PC-3 (cell line): ENCODE measurements at places on chromosomes 4 and X. TPM values are rescaled to one million over a fixed set of nuclear protein-coding genes. Genes with fewer than 3 reads are reported as not detected.
A peak's percentile ranks its signal among the peaks of the same experiment; 100 is the strongest.

DNA sequence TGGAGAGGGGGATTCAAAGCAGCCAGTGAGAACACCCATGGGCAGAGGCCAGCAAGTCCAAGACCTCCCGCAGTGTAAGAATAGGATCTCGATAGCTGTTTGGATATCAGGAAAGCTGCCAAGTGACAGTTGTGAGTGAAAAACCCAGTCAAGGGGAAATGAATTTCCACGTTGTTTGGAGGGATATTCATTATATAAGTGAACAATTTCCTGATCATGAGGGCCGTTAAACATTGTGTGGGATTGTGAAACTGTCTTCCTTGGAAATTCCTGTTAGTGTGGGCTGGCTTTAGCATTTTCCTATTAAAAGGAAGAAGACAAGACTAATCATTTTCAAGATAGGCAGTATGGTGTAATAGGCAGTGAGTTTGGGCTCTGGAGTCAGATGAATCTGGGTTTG is 15.0 kb downstream of the CLDN2 start:
- H3K36me3 ChIP-seq: no peaks in the 10 kb centered on the region; the same call in 1 of the 2 replicates
- no peaks in the 10 kb centered on the region for H3K27me3 ChIP-seq
- H3K27ac ChIP-seq: no peak overlapping the region
- DNase-seq: no peak
- no peak overlapping the region for H3K4me3 ChIP-seq

DNA sequence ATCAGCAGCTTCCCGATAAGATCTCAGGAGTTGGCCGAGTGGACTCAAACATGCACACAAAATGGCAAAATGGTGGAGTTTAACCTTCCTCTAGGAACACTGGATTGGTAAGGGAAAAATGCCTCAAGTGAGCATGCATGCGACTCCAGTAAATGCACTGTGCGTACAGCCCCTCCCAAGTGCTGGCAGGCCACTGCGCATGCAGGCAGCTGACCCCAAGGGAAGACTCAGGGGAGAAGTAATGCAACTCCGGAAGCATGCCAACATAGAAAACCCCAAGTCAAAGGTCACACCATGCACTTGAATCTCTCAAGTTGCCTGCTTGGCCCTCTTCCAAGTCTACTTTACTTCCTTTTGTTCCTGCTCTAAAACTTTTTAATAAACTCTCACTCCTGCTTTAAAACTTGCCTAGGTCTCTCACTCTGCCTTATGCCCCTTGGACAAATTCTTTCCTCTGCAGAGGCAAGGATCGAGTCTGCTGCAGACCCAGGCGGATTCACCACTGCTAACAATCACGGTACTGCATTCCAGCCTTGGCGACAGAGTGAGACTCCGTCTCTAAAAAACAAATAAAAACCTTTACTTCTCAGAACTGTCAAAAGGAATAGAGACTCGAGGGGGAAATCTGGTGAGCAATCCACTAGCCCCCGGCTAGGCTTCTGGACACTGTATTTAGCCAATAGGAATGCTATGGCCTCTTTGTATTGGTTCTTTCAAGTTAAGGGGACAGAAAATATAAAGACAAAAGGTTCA is 33.5 kb downstream of the NYX start:
- H3K36me3 ChIP-seq: no peaks in the 10 kb centered on the region
- no peak overlapping the region for H3K27ac ChIP-seq
- H3K4me1 ChIP-seq: no peaks in the 10 kb centered on the region
- DNase-seq: no peak
- no peaks in the 10 kb centered on the region for H3K27me3 ChIP-seq

The CYP4V2 gene
- 0.17 and 0.69 TPM in 2 replicates for total RNA-seq

GRCh38 chr4:105327222-105327621 is 146.6 kb downstream of the PPA2 start:
- H3K27me3 ChIP-seq: no peaks in the 10 kb centered on the region
- no peak overlapping the region for H3K4me3 ChIP-seq
- no peak overlapping the region for H3K27ac ChIP-seq
- H3K4me1 ChIP-seq: no peaks in the 10 kb centered on the region

GRCh38 chrX:9312922-9313867 is 151.7 kb upstream of the TBL1X start:
- DNase-seq: peak; percentile 43
- no peaks in the 10 kb centered on the region for H3K36me3 ChIP-seq
- H3K27me3 ChIP-seq: no peaks in the 10 kb centered on the region
- H3K4me3 ChIP-seq: no peak overlapping the region

- DNase-seq: no peak
- H3K4me1 ChIP-seq: peaks cover 4% of the 10 kb centered on the region
- no peak overlapping the region for H3K4me3 ChIP-seq
- no peaks in the 10 kb centered on the region for H3K36me3 ChIP-seq
- no peaks in the 10 kb centered on the region for H3K27me3 ChIP-seq
Observed at GRCh38 chr4:123345935-123346300, 50.7 kb upstream of the SPRY1 start.
